Stimulated activated naive CD8-positive, alpha-beta T cell treated with anti-CD3 and anti-CD28 coated beads, Interleukin-15, Interleukin-2, amounts not matched to agents 100 U/mL and 50 U/mL, for 24 hours (primary cell): ENCODE measurements at places on chromosomes 1 and 21.

DNA sequence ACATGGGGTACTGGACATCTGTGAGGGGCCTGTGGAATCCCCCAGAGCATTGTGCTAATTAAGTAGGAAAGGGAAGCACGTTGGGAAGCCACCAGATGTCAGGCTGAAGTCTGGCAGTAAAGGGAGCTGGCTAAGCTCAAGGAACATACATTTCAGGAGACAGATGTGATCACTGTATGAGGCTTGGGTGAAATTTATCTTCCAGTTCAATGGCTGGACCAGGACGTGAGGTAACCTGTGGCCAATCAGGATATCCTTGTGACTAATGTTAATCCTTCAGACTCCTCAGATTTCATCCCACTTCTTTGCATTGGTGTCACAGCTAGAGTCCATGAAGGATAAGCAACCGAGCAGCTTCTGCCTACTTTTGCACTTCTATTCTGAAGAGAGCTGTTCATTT, 110.2 kb upstream of the APP start:
- no peak for DNase-seq

GRCh38 chr1:235504122-235504493, at the start of gene B3GALNT2:
B3GALNT2 (minus strand) TSS chr1:235504452; CDS start chr1:235504252, 200 bp downstream.
- DNase-seq: no peak

DNA sequence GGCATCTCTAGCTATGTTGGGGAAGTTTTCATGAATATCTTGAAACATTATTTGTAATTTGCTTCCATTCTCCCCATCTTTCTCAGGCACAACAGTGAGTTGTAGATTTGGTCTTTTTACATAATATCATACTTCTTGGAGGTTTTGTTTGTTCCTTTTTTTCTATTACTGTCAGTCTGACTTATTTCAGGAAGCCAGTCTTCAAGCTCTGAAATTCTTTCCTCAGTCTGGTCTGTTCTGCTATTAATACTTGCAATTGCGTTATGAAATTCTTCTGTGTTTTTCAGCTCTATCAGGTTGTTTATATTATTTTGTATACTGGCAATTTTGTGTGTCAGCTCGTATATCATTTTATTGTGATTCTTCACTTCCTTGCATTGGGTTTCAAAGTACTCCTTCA, 424.6 kb upstream of the PTBP2 start:
- DNase-seq: no peak

- DNase-seq: no peak
Measured at GRCh38 chr21:14553422-14553821, 7.3 kb upstream of the SAMSN1 start.

GRCh38 chr1:9784508-9785133, 39.1 kb downstream of the CLSTN1 start:
- DNase-seq: peak; percentile 64

GRCh38 chr1:27545876-27546275, 55.9 kb upstream of the WASF2 start:
- DNase-seq: no peak

DNA sequence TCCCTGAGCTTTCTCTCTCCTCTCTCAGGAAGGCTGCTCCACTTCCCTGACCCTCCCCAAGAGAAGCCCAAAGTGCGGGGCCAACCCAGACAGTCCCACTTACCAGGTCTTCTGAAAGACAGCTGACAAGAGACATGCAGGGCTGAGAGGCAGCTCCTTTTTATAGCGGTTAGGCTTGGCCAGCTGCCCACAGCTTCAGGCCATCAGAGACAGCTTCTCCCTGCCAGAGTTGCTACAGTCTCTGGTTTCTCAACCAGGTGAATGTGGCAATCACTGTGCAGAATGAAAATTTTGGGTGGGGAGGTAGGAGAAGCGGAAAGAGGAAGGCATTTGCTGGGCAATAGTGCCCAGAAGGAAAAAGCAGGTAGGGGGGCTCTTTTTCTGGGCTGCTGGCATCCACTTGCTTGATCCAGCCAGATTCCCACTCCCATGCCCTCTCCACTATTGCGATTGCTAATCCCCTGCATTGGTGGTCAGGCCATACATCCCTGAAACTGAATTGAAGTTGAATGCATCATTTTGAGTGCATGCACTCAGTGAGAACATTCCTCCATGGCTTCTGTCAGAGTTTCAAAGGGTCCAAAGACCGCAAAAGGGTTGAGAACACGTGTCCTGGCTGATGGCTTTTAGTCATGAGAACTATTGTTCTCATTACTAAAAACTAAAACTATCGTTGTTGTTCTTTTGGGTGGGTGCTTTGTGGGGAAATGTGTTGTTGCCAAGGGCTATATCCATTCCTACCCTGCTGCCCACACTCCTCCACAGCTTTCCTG, at the start of gene S100A8:
Gene S100A8 (minus strand): TSS at position 136 of the 773 bp plus-strand sequence. CDS start 538 bp downstream, outside the sequence.
- no peak for DNase-seq

DNA sequence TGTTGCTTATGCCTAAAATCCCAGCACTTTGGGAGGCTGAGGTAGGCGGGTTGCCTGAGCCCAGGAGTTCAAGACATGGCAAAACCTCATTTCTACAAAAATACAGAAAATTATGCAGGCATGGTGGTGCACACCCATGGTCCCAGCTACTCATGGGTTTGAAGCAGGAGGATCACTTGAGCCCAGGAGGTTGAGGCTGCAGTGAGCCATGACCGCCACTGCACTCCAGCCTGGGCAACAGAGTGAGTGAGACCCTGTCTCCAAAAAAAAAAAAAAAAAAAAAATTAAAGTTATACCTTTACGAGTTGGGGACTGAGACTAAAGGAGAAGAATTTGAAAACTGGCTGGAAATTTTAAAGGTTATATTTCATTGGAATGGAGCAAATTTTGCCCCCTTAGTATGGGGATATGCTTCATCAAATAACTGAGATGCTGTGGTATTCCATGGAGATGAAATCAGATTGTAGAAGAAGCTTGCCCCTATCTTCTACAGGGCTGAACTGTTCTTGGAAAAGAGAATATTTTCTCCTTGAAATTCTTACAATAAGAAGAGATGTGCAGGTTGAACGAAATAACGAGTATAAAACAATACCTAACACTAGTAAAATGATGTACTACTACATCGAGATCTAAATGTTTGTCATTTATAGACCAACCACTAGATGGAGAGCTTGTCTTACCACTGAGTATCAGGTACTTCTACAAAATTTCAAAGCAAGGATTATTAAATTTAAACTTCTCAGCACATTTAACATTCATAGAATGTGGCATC, 34.9 kb upstream of the SCYL3 start:
- no peak for DNase-seq

- no peak for DNase-seq
Measured at GRCh38 chr1:185906186-185906585, 172.0 kb downstream of the HMCN1 start.

DNA sequence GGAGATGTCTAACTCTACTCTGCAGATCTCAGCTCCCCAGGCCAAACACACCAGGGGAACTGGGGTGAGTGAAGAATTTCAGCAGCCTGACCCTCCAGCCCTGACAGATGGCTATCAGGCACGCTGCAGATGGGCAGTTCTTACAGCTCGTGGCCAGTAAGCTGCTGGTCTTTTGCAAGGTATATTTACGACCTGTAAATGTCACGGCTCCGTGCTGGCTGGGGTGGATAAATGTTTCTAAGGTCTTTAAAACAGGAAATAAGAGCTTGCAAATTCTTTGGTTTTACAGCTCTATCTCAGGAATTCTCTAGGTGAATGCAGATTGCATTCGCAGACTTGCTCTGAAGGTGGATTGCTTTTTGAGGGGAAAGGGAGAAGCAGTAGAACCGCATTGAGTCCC, 10.1 kb downstream of the DOP1B start:
- DNase-seq: no peak

- DNase-seq: no peak
Measured at GRCh38 chr1:46517932-46518498, 28.4 kb downstream of the DMBX1 start.

- DNase-seq: no peak
Measured at GRCh38 chr1:77686796-77687518, 4.5 kb upstream of the ZZZ3 start.

- peak; percentile 88 for DNase-seq
Measured at GRCh38 chr1:234599617-234600417, 10.2 kb downstream of the IRF2BP2 start.

- peak; percentile 4 for DNase-seq
Measured at GRCh38 chr1:164772635-164773034, 213.7 kb downstream of the PBX1 start.

DNA sequence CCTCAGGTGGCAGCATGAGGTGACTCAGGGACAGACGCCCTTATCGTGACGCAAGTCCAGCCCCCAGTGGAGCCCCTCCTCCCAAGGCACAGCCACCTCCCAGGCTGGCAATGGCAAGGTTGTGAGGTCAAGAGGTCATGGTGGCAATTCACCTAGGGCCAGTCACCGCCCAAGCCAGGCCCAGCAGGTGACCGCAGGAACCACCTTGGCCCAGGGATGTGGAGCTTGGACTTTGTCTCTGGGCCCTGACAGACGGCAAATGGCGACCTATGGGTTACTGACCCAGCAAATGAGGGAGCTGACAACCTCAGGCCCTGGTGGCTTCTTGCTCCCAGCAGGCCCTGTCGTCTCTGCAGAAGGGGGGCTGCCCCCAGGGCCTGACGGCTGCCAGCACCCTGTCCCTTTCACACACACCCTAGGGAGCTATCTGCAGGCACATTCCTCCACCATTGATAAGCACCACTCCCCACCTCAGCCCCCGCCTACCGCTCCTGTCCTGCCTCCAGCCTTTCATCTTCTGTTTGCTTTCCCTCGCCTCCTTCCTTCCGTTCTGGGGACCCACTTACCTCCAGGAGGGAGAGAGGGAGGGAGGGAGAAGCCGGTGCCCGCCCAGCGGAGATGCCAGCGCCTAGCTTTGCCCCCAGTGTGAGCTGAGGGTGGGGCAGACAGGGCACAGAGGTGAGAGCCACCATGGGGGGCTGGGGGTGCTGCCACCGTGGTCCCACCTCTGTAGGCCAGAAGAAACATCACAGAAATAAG, 12.1 kb downstream of the EPHA2 start:
- DNase-seq: no peak

DNA sequence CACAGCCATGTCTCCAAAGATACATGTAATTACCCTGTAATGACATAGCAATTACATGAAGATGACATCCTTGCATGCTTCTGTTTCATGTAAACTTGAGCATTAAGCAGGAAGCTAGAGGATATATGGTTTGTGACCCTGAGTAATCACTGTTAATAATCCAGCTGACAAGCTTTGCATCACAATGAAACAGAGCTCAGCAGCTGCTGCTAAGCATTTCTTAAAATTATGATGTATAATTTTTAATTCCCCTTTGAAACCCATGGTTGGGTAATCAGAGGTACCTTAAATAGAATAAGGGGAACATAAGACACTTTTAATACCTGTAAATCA, 293.5 kb downstream of the NTNG1 start:
- no peak for DNase-seq

- no peak for DNase-seq
Measured at GRCh38 chr1:200304171-200304570, 105.7 kb downstream of the ZNF281 start.

GRCh38 chr1:51627672-51628071, 10.8 kb downstream of the OSBPL9 start:
- no peak for DNase-seq

DNA sequence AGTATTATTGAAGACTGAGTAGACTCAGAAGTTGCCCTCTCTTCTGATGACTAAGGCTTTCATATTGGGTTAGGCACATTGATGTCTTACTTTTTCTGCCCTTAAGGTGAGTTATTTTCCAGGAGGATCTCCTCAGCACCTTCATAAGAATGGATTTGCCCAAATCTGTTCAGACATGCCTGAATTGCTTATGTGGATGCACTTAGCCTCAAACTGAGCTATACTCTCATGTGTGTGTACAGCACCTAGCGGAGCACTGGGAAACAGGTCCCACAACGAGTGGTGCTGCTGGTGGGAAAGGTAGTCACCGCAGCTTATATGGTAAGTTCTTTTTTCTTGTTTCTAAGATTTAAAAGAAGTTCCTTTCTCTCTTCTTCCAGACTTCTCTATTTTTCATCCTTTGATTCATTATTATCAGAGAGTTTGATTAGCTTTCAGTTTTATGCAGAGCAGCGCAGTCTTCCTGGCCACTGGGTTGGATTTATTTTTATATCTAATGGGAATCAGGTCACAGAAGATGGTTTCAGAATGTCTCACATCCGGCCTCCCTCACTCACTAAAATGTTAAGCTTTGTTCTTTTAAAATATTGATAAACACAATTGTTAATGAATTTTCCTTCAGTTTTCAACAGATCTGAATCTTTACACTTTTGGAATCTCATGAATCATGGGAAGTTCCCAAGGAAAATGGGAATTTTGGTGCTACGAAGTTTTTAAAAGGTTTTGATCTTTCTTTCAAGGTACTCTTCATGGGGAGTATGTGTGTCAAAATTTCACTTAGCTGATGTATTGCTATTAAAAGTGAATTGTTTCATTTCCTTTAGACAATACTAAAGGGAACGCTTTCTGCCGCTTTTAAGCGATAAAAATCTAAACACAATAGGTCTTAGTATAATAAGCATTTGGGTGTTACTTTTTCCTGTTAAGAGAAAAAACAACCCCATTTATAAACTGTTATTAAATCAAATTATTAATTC, 58.5 kb downstream of the EXTL2 start:
- no peak for DNase-seq

DNA sequence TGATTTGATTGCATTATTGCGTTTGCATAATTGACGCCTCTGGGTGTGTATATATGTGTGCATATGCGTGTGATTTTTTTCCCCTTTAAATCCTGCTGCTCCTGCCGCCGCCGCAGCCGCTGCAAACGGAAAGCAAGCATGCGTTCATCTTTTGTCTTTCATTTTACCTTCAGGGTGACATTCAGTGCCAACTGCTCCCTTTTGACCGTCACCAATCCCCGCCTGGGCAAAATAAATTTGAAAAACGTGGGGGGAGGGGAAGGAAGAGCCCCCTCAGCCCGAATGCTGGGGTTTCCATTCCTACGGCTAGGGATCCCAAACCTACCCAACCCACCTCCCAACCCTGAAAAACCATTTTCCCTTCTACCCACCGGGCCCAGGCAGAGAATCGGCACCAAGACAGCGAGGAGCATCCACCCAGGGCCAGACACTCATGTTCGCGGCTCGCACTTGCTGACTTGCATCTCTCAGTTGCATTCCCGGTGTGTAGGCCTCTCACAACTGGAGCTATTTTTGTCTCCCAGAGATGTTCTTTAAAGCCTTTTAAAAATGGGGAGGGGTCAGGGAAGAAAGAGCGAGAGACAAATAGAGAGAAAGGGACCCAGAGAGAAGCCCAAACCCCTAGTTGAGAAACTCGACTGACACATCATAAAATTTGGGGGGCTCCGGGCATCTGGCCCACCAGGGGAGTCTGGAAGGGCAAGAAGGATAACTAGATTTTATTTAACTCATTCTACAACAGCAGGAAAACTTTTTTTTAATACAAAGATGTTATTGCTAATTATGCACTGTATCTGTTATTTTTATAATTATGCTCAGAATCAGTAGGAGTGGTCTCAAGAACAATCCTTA, 367.1 kb upstream of the ESRRG start:
- no peak for DNase-seq

GRCh38 chr1:101278845-101279244, 42.0 kb downstream of the S1PR1 start:
- no peak for DNase-seq

GRCh38 chr1:31860581-31860980, 44.8 kb upstream of the SPOCD1 start:
- DNase-seq: no peak

GRCh38 chr1:17873007-17873675, 118.0 kb downstream of the ACTL8 start:
- DNase-seq: no peak

- DNase-seq: no peak
Measured at GRCh38 chr1:50246869-50247268, 138.1 kb downstream of the ELAVL4 start.
